ENCODE measurements at places on chromosomes 16 and 17.

- ATAC-seq, result no peak
Measured at GRCh38 chr16:46808997-46809396, 22.0 kb downstream of the C16orf87 start.

- ATAC-seq, result no peak
Measured at GRCh38 chr16:11025120-11025531, 80.8 kb downstream of the CLEC16A start.

- peak; percentile 78 for ATAC-seq
Measured at GRCh38 chr16:85645021-85645589, 32.0 kb downstream of the GSE1 start.

GRCh38 chr17:13508896-13509295 is 92.8 kb downstream of the HS3ST3A1 start:
- no peak for ATAC-seq

DNA sequence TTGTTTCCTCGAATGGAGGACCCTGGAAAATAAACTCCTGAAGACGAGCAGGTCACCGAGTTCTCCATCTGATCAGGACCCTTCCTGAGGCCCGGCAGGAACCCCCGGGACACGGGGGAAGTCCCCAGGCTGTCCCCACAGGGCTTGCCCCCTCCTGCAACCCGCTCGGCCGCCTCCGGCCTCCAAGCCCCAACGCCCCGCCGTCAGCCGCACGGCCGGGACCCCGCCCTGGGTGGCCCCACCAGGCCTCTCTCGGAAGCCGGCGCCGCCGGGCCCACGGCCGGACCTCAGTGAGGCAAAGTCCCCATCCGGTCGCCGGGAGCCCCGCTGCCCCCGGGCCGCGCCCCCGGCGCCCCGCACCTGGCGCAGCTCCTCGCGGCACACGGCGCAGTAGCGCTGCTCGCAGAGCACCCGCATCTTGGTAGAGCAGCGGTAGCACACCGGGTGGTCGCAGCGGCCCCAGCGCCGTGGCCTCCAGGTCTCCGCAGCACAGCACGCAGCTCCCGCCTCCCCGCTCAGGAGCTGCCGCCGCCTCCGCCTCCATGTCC is 383 bp downstream of the ZNF598 start:
- ATAC-seq, result peak; percentile 6

DNA sequence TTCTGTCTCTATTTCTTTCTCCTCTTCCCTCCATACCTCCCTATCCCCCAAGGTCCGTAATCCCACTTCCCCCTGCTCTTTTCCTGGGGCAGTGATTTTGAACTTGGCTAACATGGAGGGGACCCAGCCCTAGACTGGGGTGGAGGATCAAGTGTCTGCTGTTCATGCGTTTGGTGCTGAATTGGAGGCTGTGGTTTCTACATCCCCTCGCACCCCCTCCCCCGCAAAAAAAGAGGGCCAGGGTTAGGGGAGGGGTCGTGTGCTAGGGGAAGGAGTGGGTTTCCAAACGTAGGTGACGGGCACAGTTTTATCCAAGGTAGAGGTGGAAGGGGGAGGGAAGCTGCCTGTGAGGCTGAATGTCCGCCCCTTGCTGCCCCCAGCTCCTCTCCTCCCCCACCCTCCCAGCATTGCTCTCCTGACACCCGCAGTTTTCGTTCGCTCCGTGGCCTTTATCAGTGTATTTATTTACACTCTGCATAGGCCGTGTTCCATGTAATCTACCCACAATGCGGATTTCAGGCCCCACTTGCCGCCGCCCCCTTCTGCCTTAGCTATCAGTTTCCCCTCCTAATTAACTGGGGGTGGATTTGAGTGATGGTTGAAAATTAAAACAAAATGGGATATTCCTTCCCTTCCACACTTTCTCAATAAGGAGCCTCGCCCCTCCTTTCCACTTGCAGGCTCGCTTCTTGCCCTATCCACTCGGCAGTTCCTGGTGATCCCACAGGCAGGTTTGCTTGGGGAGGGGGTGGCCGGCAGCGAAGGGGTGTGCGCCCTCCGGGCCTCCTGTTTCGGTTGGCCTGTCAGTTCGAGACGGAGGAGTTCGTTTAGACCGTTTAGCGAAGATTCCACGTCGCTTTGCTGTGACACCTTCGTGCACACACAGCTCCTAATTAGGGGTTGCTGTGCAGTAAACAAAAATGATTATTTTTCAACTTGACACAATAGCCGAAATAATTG is 2.0 kb downstream of the GNAO1 start:
- ATAC-seq, result no peak

GRCh38 chr17:4750606-4751005 is 10.9 kb upstream of the CXCL16 start:
- no peak for ATAC-seq

GRCh38 chr16:84314814-84315213 is 20.1 kb downstream of the WFDC1 start:
- peak; percentile 18 for ATAC-seq

DNA sequence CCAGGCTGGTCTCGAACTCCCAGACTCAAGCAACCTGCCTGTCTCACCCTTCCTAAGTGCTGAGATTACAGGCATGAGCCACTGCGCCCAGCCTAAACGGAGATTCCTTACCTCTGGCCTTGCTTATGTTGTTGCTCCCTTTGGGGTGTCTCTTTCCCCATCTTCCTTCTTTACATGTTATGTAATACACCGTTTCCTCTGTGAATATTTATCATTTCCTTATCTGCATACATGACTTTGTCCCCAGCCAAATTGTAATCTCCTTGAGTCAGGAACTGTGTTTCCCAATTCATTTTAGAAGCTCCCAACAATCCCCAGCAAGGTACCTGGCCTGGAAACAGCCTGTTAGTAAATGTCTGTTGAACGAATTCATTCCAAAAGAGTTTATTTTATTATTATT is 15.7 kb downstream of the COPZ2 start:
- no peak for ATAC-seq

DNA sequence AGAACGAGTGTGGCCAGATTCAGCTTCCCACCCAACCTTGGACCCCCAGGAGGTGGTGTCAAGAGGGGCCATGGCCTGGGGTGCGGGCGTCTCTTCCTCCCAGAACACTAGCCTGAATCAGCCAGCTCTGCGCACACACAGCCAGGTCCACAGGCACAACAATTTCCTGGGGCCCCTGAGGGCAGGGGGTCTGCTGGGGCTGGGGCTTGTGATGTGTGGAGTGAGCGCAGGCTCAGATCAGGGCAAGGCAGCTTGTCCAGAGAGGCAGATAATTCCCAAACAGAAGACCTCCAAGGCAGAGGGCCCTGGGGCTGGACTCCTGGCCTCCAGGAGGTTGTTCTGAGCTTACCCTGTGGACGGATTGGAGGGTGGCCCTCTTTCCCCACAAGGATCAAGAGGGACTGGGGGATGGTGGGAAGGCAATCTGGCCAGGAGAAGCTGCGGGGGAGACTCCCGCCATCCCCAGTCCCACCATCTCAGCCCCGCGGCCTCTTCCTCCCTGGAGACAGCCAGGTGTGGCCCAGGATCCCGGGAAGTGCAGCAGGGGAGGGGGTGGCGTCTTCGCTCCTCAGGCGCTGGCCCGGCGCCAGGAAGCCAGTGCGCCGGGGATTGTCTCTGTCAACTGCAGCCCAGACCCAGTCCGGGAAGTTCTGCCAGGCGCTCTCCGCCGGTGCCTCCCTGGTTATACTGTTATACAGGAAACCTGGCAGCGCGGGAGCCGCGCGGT is 52.0 kb upstream of the AMZ2 start:
- no peak for ATAC-seq

DNA sequence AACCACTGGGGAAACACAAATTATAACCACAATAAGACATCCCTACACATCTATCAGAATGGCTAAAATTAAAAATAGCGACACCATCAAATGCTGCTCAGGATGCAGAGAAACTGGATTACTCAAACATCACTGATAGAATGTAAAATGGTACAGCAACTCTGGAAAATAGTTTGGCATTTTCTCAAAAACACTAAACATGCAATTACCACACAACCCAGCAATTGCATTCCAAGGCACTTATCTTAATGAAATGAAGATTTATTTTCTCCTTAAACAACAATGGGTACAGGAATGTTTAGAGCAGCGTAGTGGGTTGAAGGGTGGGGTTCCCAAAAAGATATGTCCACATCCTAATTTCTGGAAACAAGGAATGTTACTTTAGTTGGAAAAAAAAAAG is 309.0 kb upstream of the PMFBP1 start:
- no peak for ATAC-seq

GRCh38 chr16:18018376-18018775 is 318.2 kb downstream of the NPIPA8 start:
- no peak for ATAC-seq

- ATAC-seq, result peak; percentile 99
Measured at GRCh38 chr16:84340325-84341040, 27.9 kb upstream of the ATP2C2 start.

GRCh38 chr17:16943541-16944333 is 28.2 kb downstream of the TNFRSF13B start:
- no peak for ATAC-seq

DNA sequence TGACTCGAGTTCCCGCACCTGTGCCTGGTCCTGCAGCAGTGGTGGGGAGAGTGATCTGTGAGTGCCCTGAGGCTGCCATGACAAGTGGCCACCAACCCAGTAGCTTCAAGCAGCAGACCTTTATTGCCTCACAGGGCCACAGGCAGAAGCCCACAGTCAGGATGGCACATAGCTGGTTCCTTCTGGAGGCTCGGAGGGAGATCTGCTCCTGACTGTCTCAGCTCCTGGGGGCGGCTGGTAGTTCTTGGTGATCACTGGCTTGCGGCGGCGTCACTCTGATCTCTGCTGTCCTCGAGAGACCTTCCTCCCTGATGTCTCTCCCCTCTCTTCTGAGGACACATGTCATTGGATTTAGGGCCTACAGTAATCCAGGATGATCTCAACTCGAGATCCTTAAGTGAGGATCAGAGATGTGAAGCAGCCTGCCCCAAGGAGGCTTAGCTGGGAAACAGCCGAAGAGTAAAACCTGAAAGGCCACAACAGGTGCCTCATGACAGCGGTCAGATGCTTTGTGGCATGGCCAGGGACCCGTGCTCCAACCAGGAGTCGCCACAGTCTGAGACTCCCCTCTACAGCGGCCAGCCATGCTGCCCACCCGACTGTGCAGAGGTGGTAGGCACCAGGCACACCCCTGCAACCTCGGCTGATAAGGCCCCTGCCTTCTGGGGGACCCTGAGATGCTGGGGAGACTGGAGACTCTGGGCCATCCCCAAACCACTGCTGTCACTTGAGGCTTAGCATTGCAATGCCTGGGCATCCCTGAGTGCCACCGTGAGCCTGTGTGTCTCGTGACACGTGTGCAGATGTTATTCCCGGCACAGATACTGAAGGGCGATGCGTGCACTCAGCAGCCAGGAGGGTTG is 30.0 kb upstream of the SLC38A10 start:
- ATAC-seq, result no peak

DNA sequence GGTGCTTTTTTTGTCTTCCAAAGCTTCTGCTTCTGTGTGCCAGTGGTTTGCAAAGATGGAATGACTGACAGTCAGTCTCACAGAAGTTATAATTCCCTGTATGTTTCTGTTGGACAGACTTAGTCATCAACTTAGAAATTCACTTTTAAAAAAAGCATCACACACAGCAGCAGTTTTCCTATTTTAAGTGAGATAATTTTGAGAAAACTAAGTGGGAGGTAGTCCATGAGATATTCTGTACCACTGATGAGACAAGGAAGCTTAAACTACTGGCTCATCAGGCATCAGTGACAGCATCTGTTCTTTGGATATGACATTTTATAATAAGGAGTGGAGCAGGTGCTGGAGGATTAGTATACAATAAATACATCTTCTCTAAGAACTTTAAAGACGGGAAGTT is 20.0 kb downstream of the CNP start:
- no peak for ATAC-seq

- no peak for ATAC-seq
Measured at GRCh38 chr16:82864332-82865040, 237.7 kb downstream of the CDH13 start.

DNA sequence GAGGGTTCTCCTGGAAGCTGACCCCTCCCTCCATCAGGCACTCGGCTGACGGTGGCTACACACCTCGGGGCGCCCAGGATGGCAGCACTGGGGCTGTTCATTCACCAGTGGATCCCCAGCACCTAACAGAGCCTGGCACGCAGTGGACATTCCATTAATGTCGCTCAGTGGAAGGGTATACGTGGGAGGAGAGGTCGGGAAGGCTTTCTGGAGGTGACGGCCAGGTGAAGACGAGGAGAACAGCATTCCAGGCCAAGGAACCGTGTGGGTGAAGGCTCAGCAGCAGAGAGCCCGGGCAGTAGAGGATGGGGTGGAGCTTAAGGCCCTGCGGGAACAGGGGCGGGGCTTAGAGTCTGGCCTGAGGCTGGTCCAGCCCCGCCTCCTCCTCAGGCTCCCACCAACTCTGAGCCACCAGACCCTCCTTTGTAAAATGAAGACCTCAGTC is 2.5 kb upstream of the HS3ST6 start:
- ATAC-seq, result no peak

DNA sequence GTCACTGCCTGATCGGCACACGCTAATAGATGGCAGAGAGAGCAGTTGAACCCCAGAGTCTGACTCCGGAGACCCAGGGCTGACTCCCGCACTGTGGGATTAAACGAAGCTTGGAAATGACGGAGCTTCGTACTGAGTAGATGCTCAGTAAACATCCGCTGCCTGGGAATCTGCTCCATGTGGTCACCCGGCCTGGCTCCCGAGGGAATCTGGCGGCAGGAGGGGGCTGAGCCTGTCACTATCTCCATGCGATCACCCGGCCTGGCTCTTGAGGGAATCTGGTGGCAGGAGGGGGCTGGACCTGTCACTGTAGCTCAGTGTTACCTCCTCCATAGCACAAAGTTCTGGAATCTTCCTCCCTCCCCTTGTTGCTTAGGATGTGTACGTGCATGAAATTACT is 139.7 kb upstream of the CIBAR2 start:
- no peak for ATAC-seq

- no peak for ATAC-seq
Measured at GRCh38 chr17:51185763-51186332, 19.6 kb downstream of the NME2 start.

- ATAC-seq, result no peak
Measured at GRCh38 chr16:88131966-88132365, 180.7 kb downstream of the BANP start.

DNA sequence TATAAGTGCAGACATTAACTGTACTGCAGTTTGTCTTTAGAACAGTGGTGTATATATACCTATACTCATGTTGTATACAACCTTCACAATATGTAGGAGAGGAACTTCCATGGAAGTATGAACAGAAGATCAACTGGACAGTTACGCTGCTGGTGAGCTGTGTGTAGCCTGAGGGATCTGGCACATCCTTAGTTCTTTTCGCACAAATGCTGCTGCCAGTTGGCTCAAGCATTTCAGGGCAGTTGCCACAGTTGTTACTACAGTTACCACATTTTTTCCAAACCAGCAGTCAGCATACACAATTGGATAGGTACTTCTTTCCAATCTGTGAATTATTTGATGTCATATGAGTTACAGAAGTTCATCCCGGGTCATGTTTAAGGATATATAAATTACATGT is 539.6 kb upstream of the HSBP1 start:
- ATAC-seq, result no peak

- peak; percentile 2 for ATAC-seq
Measured at GRCh38 chr17:81928544-81929252, 1.2 kb upstream of the MAFG start.

- ATAC-seq, result no peak
Measured at GRCh38 chr16:61887903-61888302, 148.3 kb downstream of the CDH8 start.

Measured in esophagus mucosa (tissue), 1 donor.